ENCODE measurements at places on chromosomes 16 and 17. TPM values are rescaled to one million over a fixed set of nuclear protein-coding genes. Genes with fewer than 3 reads are reported as not detected.

GRCh38 chr17:8875957-8876356 lies 8.5 kb upstream of the PIK3R6 start:
- peaks cover 4% of the 10 kb centered on the region for H3K4me1 ChIP-seq
- H3K27me3 ChIP-seq: no peaks in the 10 kb centered on the region
- DNase-seq: no peak
- H3K4me3 ChIP-seq: no peak overlapping the region

- no peak overlapping the region for H3K27ac ChIP-seq
- no peaks in the 10 kb centered on the region for H3K4me1 ChIP-seq
- no peaks in the 10 kb centered on the region for H3K27me3 ChIP-seq
- H3K4me3 ChIP-seq: no peak overlapping the region
- DNase-seq: no peak
These were observed 57.0 kb downstream of the SHISA9 start for GRCh38 chr16:12958366-12958765.

GRCh38 chr16:3458278-3458851 lies 14.9 kb downstream of the NAA60 start:
- H3K4me3 ChIP-seq: peak overlapping the region; percentile 92
- no peaks in the 10 kb centered on the region for H3K27me3 ChIP-seq
- H3K4me1 ChIP-seq: peaks cover 33% of the 10 kb centered on the region
- H3K27ac ChIP-seq: peak overlapping the region; percentile 97

Gene PRSS22
- total RNA-seq: 0.37 TPM

Gene SULT1A3
- 28.8 TPM for total RNA-seq

DNA sequence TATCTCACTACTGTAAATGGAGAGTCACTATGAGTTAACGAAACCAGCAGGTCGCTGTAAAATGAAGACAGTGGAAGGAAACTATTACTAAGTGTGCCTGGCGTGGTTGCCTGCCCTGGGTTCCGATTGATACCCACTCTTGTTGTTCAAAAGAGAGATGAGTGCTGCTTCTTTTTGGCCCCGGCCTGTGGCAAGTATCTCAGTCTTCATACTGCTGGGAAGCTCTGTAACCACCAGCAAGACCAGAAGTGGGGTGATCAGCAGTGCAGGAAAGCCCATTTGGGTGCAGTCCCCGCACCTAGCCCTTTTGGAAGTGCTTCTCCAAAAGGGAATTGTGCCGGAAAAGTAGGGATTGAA lies 104.5 kb downstream of the SNX29 start:
- no peak for DNase-seq
- H3K27me3 ChIP-seq: no peaks in the 10 kb centered on the region
- H3K4me3 ChIP-seq: peak overlapping the region; percentile 79
- peak overlapping the region; percentile 95 for H3K27ac ChIP-seq
- H3K36me3 ChIP-seq: no peaks in the 10 kb centered on the region

Gene NRN1L
- total RNA-seq: 2.6 TPM

Gene ITGAX
- total RNA-seq: 4.6 TPM

Measured in T-helper 17 cell (primary cell).